ENCODE measurements at places on chromosomes 16 and 17. TPM values are rescaled to one million over a fixed set of nuclear protein-coding genes. Genes with fewer than 3 reads are reported as not detected.

- H3K4me1 ChIP-seq: peaks cover 25% of the 10 kb centered on the region
- no peak overlapping the region for H3K4me3 ChIP-seq
- no peaks in the 10 kb centered on the region for H3K27me3 ChIP-seq
- DNase-seq: no peak
- H3K27ac ChIP-seq: no peak overlapping the region
Measured at GRCh38 chr17:55167024-55167725, 97.6 kb upstream of the HLF start.

DNA sequence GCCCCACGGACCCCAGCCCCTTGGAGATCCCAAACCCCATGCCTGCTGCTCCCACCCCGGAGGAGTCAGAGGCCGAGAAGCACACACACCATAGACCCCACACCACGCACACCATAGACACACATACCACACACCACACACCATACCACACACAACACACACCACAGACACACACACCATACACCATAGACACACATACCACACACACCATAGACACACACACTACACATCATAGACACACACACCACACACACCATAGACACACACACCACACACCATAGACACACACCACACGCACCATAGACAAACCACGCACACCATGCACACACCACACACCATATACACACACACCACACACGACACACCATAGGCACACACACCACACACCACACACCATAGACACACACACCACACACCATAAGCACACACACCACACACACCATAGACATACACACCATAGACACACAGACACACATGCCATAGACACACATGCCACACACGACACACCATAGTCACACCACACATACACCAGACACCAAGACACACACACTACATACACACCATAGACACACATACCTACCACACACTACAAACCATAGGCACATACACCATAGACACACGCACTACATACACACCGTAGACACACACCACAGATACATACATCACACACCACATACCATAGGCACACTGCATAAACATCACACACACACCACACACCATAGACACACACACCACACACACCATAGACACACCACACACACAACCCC, 11.3 kb downstream of the TBC1D16 start:
- H3K27me3 ChIP-seq: no peaks in the 10 kb centered on the region
- no peaks in the 10 kb centered on the region for H3K36me3 ChIP-seq
- DNase-seq: no peak
- no peak overlapping the region for H3K27ac ChIP-seq
- no peak overlapping the region for H3K4me3 ChIP-seq

The PDIA2 gene
- total RNA-seq: not detected

GRCh38 chr17:57439651-57440050, 183.3 kb downstream of the MSI2 start:
- H3K36me3 ChIP-seq: no peaks in the 10 kb centered on the region
- peaks cover 94% of the 10 kb centered on the region for H3K4me1 ChIP-seq
- H3K4me3 ChIP-seq: no peak overlapping the region
- no peak for DNase-seq
- peak overlapping the region; percentile 88 for H3K27ac ChIP-seq

GRCh38 chr17:82389379-82389778, 17.8 kb downstream of the UTS2R start:
- no peak overlapping the region for H3K4me3 ChIP-seq
- H3K4me1 ChIP-seq: peaks cover 11% of the 10 kb centered on the region
- peaks cover 5% of the 10 kb centered on the region for H3K27me3 ChIP-seq
- DNase-seq: no peak
- peaks cover 8% of the 10 kb centered on the region for H3K36me3 ChIP-seq

The STX4 gene
- total RNA-seq: 53.4 TPM

The PNMT gene
- total RNA-seq: 1.9 TPM

DNA sequence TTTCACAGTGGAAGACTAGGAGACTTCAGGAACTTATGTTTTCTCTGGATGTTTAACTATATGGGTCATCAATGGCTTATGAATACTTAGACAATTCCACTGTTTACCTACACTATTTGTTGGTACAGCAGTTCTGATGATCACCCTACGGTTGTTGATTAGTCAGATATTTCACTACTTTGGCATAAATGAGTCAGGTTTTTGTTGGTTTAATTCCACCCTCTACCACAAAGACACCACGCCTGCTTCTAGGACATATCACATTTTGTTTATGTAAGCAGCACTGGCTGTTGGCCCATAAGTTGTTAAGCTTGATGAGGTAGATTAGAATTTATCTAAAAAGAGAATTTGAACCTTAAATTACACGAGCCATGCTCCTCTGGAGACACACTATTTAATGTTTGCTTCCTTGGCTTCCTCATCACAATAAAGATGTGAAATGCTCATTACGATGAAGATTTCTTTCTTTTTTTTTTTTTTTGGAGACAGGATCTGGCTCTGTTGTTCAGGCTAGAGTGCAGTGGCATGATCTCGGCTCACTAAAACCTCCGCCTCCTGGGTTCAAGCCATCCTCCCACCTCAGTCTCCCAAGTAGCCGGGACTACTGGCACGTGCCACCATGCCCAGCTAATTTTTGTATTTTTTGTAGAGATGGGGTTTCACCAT, 4.3 kb downstream of the GDE1 start:
- peak overlapping the region; percentile 0 for H3K27ac ChIP-seq
- peaks cover 51% of the 10 kb centered on the region for H3K4me1 ChIP-seq
- peaks cover 28% of the 10 kb centered on the region for H3K36me3 ChIP-seq
- no peak for DNase-seq
- no peaks in the 10 kb centered on the region for H3K27me3 ChIP-seq

DNA sequence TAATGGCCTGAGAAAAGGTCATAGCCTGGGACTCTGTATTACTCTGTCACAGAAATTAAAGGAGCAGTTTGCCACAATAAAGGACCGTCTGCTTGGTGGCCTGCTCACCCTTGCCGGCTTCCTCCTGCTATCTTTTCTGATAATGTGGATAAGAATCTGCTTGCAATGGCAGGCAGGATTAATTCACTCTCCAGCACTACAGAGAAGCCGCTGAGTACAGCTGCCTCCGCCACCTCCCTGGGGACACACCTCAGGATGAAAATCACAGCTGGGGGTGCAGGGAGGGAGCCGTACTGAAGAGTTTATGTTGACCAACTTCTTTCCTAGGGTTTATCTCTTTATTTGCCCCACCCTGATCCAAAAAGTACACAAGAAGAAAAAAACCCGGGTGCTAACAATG, 245.9 kb upstream of the RPL38 start:
- no peaks in the 10 kb centered on the region for H3K4me1 ChIP-seq
- no peak overlapping the region for H3K27ac ChIP-seq
- no peaks in the 10 kb centered on the region for H3K36me3 ChIP-seq

The DPEP3 gene
- total RNA-seq: not detected

The MC1R gene
- total RNA-seq: 6.5 TPM

The UQCRC2 gene
- 187 TPM for total RNA-seq

The ZSCAN10 gene
- not detected for total RNA-seq

- H3K36me3 ChIP-seq: peaks cover 1% of the 10 kb centered on the region
- H3K4me1 ChIP-seq: peaks cover 10% of the 10 kb centered on the region
- H3K4me3 ChIP-seq: no peak within 1 kb of the TSS
- no peak within 1 kb of the TSS for H3K27ac ChIP-seq
- DNase-seq: no peak
Measured at GRCh38 chr17:35868737-35869136, at the start of gene HEATR9. TSS of gene HEATR9 (minus strand) at chr17:35868891. CDS start at chr17:35868742, 149 bp downstream.

The MYADML2 gene
- total RNA-seq: not detected

The RAC3 gene
- total RNA-seq: 19.4 TPM

DNA sequence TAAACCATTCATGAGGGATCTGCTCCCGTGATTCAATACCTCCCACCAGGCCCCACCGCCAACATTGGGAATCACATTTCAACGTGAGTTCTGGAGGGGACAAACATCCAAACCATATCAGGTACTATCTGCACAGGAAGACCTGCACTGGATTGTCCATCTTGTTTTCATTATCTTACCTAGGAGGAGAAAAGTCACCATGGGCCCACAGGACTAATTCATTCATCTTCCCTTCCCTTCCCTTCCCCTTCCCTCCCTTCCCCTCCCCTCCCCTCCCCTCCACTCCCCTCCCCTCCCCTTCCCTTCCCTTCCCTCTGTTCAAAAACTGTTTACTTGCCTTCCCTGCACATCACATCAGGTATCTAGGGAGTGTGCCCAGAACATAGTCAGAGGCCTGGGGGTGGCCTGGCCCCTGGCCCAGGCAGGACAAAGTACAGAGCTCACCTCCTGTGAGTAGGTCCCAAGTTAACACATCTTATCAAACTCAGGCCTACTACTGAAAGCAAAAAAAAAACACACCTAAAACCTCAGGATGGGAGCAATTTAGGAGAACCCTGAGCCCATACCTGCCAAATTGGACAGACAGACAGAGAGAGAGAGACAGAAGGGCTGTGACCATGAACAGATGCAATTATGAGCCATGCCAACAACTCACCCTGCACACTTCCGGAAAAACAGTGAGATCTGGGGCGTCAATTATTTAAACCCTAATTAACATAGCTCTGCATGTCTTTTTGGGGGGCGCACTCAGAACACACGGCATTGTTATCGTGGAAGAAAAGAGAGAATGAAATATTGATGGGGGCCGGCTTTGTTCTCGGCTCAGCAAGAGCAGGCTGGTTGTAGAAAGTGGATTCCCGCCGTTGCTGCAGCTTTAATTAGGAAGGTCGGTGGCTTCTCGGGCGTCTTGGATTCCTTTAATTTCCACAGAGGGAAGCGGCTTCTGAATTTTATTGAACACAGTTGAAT, 151.2 kb downstream of the IRX5 start:
- no peak overlapping the region for H3K4me3 ChIP-seq
- no peaks in the 10 kb centered on the region for H3K4me1 ChIP-seq
- H3K36me3 ChIP-seq: no peaks in the 10 kb centered on the region

The EVI2A gene
- total RNA-seq: not detected

- DNase-seq: no peak
- no peak overlapping the region for H3K4me3 ChIP-seq
- H3K27me3 ChIP-seq: no peaks in the 10 kb centered on the region
- H3K27ac ChIP-seq: peak overlapping the region; percentile 74
- peaks cover 54% of the 10 kb centered on the region for H3K4me1 ChIP-seq
Measured at GRCh38 chr16:27318392-27319256, 4.8 kb downstream of the IL4R start.

GRCh38 chr17:3009411-3009920, 53.9 kb downstream of the OR1D5 start:
- no peak overlapping the region for H3K27ac ChIP-seq
- no peak overlapping the region for H3K4me3 ChIP-seq

- peaks cover 55% of the 10 kb centered on the region for H3K4me1 ChIP-seq
- peak overlapping the region; percentile 81 for H3K27ac ChIP-seq
- DNase-seq: no peak
- no peak overlapping the region for H3K4me3 ChIP-seq
Measured at GRCh38 chr17:78674156-78674555, 97.0 kb upstream of the DNAH17 start.

DNA sequence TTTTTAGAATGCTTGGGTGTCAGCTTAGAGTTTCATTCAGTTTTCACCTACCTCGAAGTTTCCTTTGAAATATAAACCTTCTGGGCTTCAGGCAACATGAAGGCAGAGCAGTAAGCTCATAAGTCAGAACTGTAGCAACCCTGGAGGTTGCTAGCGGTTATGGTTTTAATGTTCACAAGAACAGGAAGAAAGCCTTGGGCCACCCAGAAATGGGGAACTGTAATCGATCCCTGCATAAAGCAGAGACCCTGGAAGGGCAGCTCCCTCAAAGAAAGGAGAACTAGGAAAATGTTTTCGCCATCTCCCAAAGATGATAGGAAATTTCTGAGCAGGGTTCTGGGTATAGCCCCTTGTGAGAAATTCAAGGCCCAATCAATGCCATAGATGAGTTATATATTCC, 47.8 kb upstream of the RASL10B start:
- no peak overlapping the region for H3K4me3 ChIP-seq
- H3K27me3 ChIP-seq: no peaks in the 10 kb centered on the region
- no peak for DNase-seq
- H3K4me1 ChIP-seq: peaks cover 3% of the 10 kb centered on the region
- H3K36me3 ChIP-seq: peaks cover 56% of the 10 kb centered on the region

DNA sequence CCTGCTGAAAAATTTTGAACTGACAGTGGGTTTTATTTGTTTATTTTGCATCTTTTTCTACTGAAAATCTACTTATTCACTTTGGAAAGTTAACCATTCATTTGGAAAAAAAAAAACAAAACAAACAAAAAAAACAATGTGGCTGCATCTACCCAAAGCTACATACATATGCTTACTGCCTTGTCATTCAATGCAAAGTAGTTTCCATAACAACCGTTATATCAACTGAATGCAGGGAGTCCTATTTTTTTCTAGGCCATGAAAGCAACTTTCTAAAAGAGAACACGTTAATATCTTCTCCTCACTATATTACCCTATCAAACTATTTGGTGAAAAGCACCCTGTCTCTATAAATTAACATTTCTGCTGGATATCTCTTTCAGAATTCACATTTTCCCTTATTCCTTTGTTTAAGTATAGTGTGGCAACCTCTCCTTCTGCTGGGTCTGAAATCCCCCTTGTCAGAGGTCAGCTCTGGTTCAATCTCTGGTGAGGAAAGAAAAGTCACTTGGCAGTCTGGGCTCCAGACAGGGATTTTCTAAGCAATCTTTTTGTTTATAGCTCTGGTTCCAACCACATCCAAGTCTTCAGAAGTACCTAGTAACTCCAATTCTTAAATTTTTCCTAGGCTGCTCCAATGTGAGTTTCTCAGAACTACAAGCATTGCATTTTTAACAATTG, 528.4 kb upstream of the TOM1L1 start:
- DNase-seq: no peak
- H3K4me1 ChIP-seq: no peaks in the 10 kb centered on the region
- no peak overlapping the region for H3K4me3 ChIP-seq
- H3K27me3 ChIP-seq: no peaks in the 10 kb centered on the region
- no peaks in the 10 kb centered on the region for H3K36me3 ChIP-seq
- no peak overlapping the region for H3K27ac ChIP-seq

DNA sequence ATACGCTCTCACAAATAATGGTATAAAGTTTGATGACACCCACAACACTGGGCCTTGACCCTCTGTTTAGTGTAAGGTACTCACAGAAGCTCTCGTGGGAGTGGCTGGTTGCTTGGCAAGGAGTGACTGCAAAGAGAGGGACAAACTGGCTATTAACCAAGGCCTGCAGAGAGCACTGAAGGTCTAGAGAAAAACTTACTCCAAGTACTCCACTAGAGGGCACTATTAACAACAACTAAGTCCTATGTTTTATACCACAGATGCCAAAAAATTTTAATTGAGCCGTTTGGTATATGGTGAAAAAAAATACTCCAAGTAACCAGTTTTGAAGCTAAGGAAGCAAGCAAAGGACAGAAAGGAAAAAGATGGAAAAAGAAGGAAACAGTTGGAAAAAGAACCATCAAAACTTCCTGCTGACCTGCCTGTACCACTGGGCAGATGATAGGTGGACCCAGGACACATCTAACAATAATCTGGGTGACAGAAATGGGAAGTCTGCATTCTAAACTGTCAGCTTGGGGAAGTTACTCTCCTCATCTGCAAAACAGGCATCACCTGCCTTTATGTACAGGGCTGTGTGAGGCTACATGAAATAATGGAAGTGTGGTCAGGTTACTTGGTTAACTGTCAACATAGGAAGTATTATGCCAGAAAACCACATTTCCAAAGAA, 23.2 kb downstream of the DYNC1LI2 start:
- no peaks in the 10 kb centered on the region for H3K27me3 ChIP-seq
- peaks cover 48% of the 10 kb centered on the region for H3K36me3 ChIP-seq
- no peaks in the 10 kb centered on the region for H3K4me1 ChIP-seq
- DNase-seq: no peak
- H3K27ac ChIP-seq: no peak overlapping the region
- H3K4me3 ChIP-seq: no peak overlapping the region

Data from osteocyte (in vitro differentiated cells).